ENCODE measurements at places on chromosomes 11 and 22. TPM values are rescaled to one million over a fixed set of nuclear protein-coding genes. Genes with fewer than 3 reads are reported as not detected.

DNA sequence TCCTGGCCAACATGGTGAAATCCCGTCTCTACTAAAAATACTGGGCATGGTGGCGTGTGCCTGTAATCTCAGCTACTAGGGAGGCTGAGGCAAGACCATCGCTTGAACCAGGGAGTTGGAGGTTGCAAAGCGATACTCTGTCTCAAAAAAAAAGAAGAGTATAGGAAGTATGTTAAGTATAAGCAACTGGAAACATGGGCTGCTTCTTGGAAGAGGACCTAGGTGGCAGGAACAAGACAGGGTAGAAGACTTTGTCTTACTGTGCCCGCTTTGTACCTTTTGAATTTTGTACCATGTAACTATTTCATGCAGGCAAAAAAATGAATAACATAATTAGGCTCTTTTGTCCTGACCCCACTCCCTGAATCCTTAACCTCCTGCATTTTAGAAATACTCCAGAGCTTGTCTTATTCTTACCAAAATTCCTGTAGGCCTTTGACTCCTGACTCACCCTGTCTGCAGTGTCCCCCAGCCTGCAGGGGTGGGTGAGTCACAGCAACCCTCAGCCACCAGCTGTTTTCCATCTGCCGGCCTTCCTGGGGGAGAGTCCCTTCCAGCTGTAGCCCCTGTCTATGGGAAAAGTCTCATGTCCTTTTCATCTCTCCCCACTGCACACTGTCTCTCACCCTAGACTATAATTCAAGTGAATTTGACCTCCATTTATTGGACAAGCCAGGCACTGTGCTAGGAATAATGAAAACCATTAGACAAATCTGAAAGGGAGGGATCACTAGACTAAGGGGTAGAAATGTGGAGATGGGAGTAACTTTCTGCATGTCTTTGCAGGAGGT is 41.8 kb downstream of the TXN2 start:
- no peaks in the 10 kb centered on the region for H3K27me3 ChIP-seq
- H3K4me1 ChIP-seq: peaks cover 18% of the 10 kb centered on the region
- no peak overlapping the region for H3K4me3 ChIP-seq
- DNase-seq: no peak

- DNase-seq: no peak
- no peaks in the 10 kb centered on the region for H3K4me1 ChIP-seq
- no peaks in the 10 kb centered on the region for H3K36me3 ChIP-seq
These were observed 8.4 kb upstream of the MMP12 start for GRCh38 chr11:102883141-102883540.

- no peak for DNase-seq
- H3K36me3 ChIP-seq: no peaks in the 10 kb centered on the region
- H3K27me3 ChIP-seq: no peaks in the 10 kb centered on the region
- H3K27ac ChIP-seq: no peak overlapping the region
- H3K4me3 ChIP-seq: no peak overlapping the region
- H3K4me1 ChIP-seq: peaks cover 4% of the 10 kb centered on the region
These were observed 4.7 kb upstream of the DPP3 start for GRCh38 chr11:66475349-66476172.

DNA sequence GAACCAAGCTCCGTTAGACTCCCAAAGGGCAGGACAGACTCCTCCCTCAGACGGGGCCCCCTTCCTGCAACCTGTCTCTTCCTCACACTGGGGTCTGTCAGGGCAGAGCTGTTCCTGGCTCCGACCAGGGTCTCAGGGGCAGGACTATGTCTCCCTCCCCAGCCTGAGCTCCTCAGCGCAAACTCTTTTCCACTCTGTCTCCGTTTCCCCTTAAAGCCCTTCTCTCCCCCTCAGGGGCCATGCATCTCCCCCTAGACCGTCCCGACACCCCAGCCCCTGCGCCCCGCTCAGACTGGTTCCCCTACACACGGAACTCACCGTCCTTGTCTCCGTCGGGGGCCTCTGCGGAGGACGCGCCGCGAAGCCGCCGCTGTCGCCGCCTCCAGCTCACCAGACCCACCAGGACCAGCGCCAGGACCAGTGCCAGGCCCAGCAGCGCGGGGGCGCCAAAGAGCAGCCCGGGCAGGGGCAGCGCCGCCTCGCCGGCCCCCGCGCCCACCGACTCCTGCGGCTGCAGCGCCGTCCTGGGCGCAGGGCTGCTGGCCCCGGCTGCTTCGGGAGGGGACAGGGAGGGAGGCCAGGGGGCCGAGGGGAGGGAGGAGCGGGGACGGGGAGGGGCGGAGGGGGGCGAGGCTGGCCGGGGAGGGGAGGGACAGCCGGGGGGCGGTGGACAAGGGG is 684 bp downstream of the TNFRSF13C start:
- H3K36me3 ChIP-seq: no peaks in the 10 kb centered on the region
- H3K27me3 ChIP-seq: no peaks in the 10 kb centered on the region
- peak overlapping the region; percentile 30 for H3K4me3 ChIP-seq
- H3K4me1 ChIP-seq: no peaks in the 10 kb centered on the region
- DNase-seq: no peak
- H3K27ac ChIP-seq: no peak overlapping the region

DNA sequence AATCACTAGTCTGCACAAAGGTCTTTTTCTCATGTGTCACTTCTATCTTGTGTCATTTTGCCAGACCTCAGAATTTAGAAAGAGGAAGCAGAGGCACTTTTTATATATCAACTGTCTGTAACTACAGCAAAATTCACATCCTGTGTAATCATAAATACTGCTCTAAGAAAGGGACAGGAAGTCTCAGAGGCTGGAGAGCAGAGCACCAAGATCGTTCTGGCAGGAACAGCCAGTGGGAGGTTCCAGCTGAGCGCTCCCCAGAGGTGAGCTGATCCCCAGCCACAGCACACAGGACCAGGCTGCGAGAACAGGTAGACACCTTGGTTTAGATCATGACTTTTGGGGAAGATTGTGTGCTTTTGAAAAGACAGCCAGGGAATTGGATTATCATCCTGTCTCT is at the start of gene MS4A7:
Gene MS4A7 (plus strand): TSS at position 179 of the 400 bp plus-strand sequence. CDS start 4,610 bp downstream, outside the sequence.
- no peak within 1 kb of the TSS for H3K4me3 ChIP-seq
- no peak for DNase-seq

GRCh38 chr11:123653827-123654565 is 428 bp downstream of the SCN3B start:
- no peaks in the 10 kb centered on the region for H3K4me1 ChIP-seq
- H3K4me3 ChIP-seq: peak overlapping the region; percentile 55
- DNase-seq: no peak
- H3K27me3 ChIP-seq: peaks cover 32% of the 10 kb centered on the region
- no peaks in the 10 kb centered on the region for H3K36me3 ChIP-seq

DNA sequence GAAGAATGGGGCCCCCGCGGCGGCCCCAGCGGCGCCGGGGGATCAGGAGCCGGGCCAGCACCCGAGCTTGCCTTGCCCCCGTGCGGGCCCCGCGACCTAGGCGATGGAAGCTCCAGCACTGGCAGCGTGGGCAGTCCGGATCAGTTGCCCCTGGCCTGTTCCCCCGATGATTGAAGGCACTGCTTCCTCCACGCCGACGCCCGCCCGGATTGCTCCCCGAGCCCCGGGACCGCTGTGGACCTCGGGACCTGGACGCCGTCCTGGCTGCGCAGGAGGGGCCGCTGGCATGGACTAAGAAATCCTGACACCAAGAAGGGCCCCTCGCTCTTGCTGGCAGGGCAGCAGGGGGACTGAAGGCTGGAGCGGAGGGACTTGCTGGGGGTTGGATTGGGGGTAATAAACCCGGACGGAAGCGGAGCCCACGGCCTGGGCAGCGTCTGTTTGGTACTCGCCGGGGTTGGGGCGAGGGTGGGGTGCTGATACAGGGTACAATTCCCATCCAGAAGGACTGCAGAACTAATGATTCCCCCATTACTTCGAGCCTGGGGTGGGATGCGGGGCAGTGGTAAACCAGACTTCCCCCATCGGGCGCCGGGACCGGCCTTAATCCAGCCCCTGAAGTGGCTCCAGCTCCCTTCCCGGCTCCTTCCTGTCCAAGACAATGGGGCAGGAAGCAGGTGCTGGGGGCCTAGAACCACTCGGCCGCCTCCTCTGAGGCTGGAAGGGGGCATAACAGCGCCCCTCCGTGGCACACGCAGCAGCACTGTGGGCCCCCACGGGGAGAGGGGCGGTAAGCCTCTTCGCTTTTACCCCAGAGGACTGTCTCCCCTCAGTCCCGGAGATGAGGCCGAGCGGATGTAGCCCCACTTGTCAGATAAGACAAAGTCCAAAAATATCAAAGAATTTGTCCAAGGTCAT is 1.0 kb downstream of the CCDC85B start:
- DNase-seq: no peak
- no peaks in the 10 kb centered on the region for H3K36me3 ChIP-seq
- H3K4me3 ChIP-seq: peak overlapping the region; percentile 93
- no peaks in the 10 kb centered on the region for H3K27me3 ChIP-seq
- peak overlapping the region; percentile 87 for H3K27ac ChIP-seq

DNA sequence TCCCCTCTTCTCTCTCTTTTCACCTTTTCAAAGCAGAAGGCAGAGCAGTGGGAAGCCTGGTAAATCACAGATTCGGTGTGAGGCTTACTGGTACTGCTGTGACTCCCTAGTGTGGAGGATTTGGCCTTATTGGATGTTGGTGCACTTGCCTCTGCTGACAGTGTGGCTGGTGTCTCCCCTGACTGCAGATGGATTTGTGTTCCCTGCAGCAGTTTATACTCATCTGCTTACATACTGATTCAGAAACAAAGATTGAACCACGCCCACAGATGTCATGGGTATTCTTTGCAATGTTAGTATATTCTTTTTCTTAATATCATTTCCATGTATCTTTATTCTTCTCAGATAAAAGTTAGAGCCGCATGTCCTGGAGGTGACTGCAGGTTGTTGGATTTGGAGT is 26.8 kb upstream of the GRIK4 start:
- no peaks in the 10 kb centered on the region for H3K4me1 ChIP-seq
- no peak overlapping the region for H3K4me3 ChIP-seq
- no peak overlapping the region for H3K27ac ChIP-seq
- H3K36me3 ChIP-seq: peaks cover 20% of the 10 kb centered on the region

- no peaks in the 10 kb centered on the region for H3K27me3 ChIP-seq
- no peak overlapping the region for H3K27ac ChIP-seq
- DNase-seq: no peak
- no peak overlapping the region for H3K4me3 ChIP-seq
These were observed 393.7 kb downstream of the LARGE1 start for GRCh38 chr22:33526434-33527107.

DNA sequence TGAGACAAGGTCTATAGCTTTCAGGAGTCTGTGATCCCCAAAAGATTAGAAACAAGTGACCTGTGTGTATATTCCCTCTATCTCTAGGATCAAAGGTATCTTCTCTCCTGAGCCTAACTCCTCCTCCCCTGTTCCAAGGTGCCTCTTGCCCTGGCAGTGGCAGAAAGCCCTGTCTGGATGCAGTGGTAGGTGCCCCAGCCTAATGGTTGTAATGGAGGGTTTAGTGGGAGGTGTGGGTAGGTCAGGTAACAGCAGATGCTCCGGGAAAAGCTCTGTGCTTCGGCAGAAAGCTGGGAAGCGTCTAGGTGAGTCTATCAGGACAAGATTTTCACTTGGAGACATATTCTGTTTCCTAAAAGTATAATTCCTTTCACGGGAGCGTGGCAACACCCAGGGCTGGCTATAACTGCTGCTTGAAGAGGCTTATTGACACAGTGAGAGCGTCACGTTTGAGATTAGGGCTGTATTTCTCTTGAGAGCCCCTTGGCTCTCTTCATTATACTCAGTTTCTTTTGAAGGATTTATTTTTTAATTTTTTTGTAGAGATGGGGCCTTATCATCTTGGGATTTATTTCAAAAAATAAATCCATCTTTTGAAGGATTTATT is 49.5 kb downstream of the PRR5L start:
- DNase-seq: no peak
- peaks cover 14% of the 10 kb centered on the region for H3K27me3 ChIP-seq
- H3K36me3 ChIP-seq: no peaks in the 10 kb centered on the region
- no peaks in the 10 kb centered on the region for H3K4me1 ChIP-seq

GRCh38 chr11:76654298-76654851 is 16.2 kb downstream of the LRRC32 start:
- DNase-seq: no peak
- H3K4me1 ChIP-seq: no peaks in the 10 kb centered on the region
- H3K27me3 ChIP-seq: peaks cover 9% of the 10 kb centered on the region
- H3K27ac ChIP-seq: no peak overlapping the region

- peaks cover 15% of the 10 kb centered on the region for H3K4me1 ChIP-seq
- no peak overlapping the region for H3K27ac ChIP-seq
- no peak overlapping the region for H3K4me3 ChIP-seq
- H3K36me3 ChIP-seq: no peaks in the 10 kb centered on the region
- no peak for DNase-seq
These were observed 115.1 kb downstream of the ATXN10 start for GRCh38 chr22:45786726-45787125.

DNA sequence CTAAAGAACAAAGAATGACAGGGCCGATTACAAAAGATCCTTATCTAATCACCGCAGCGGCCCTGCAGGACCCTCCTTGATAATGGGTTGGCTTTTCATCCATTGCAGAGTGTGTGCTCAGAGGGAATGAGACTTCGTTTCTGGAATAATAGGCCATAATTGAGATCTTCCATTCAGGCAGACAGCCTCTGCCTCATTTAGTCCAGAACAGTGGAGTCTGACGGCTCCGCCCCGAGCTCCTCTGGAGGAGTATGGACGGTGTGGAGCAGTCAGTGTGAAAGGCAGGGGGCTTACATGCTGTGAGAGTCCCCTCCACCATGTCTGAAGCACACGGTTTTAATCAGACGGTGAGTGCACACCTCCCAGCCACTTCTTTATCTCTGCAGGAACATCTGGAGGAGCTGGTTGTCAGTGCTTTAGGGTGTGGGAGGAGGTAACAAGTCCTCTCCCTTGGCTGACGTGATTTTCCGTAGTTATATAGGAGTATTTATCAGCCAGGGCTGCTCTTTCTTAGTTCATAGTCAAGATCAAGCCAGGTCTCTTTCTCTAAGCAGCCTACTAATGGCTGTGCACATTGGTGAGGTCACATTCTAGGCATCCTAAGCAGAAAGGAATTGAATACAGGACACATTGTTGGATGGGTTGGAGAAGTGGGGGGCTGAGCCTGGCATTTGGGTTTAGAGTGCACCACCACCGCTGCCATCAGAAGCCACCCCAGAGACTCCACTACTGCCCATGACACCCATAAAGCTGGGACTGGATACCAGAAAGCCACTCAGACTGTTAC is 1477.9 kb downstream of the TBC1D22A start:
- no peak for DNase-seq
- no peak overlapping the region for H3K4me3 ChIP-seq
- no peaks in the 10 kb centered on the region for H3K27me3 ChIP-seq
- no peak overlapping the region for H3K27ac ChIP-seq
- H3K4me1 ChIP-seq: no peaks in the 10 kb centered on the region

GRCh38 chr11:72391638-72392423 is 42.5 kb downstream of the CLPB start:
- no peak for DNase-seq
- no peak overlapping the region for H3K4me3 ChIP-seq
- no peaks in the 10 kb centered on the region for H3K36me3 ChIP-seq
- H3K4me1 ChIP-seq: no peaks in the 10 kb centered on the region

GRCh38 chr11:7251836-7252682 is at the start of gene SYT9:
Gene SYT9 (plus strand): TSS chr11:7251904. CDS start chr11:7252187, 283 bp downstream.
- H3K27ac ChIP-seq: no peak within 1 kb of the TSS
- H3K36me3 ChIP-seq: no peaks in the 10 kb centered on the region
- H3K27me3 ChIP-seq: peaks cover 10% of the 10 kb centered on the region
- no peaks in the 10 kb centered on the region for H3K4me1 ChIP-seq
- no peak for DNase-seq

The PHOX2A gene
- not detected for total RNA-seq

The POTEH gene
- total RNA-seq: not detected

The DGAT2 gene
- total RNA-seq: 19.2 TPM

The GDPD4 gene
- total RNA-seq: not detected

The SMTNL1 gene
- not detected for total RNA-seq

The PDGFD gene
- total RNA-seq: 1.3 TPM

The CARD18 gene
- total RNA-seq: 8.1 TPM

The GRIK4 gene
- 0.62 TPM for total RNA-seq

The NPAS4 gene
- 0.08 TPM for total RNA-seq

The GVQW3 gene
- 3.2 TPM for total RNA-seq

The OR5A1 gene
- total RNA-seq: not detected

All from Panc1 (cell line).